ENCODE measurements at places on chromosomes 2 and 18. TPM values are rescaled to one million over a fixed set of nuclear protein-coding genes. Genes with fewer than 3 reads are reported as not detected.

DNA sequence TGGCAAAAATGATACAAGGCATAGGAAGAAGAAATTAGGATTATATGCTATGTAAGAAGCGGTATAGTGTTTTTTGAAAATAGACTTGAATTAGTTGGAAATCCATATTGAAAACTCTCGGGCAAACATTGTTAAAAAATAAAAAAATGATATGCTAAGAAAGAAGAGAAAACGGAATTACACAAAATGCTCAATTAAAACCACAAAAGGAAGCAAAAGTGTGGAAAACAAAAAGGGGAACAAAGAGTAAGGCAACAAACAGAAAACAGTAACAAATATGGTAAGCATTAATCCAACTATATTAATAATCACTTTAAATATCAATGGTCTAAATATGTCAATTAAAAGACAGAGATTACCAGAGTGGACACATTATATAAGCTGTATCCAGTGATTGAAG lies 58.4 kb downstream of the TXNL1 start:
- DNase-seq: no peak

DNA sequence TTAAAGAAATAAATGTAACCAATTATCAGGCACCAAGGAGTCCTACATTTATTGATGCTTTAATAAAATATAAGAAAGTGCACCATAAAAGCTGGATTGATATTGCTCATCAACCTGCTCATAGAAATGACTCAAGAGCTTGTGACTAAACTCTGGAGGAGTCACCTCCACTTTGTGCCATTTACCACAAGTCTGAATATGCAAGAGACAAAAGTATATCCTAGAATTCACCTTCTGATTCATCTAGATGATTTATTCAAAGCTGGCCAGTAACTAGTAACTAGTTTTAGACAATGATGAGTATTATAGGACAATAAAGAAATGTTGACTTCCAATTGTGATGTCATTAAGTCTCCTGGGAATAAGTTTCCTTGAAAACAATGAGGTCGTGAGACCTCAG lies 146.0 kb upstream of the SOX11 start:
- DNase-seq: no peak

DNA sequence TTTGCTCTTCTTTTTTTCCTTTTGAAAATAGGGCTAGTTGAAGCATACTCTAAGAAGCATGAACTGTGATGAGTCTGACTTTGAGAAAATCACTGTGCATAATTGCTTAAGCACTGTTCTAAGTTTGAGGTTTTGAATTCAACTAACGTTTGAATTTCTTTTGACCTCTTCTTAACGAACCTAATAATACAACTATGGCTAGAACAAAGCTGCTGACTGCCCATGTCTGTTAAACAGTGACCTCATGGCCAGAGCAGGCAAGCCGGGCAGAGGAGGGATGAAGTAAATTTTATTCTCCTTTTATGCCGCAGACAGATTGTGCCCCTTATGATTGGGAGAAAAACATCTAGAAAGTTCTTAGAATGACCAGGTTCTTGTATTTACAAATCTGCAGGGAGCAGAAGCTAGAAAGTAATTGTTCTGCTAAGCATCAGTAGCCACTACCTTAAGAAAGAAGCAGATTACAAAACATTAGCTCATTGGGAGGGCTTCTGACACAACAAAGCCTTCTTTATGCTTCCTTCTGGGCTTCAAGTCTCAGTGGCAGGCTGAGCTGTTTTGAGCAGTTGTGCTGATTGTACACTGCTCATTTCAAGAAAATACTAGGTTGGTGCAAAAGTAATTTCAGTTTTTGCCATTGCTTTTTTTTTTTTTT lies 97.8 kb upstream of the RASGRP3 start:
- no peak for DNase-seq

SH3RF3 gene
- total RNA-seq: 4.8 TPM

ABCB11 gene
- total RNA-seq: not detected

MAP4K4 gene
- total RNA-seq: 112 TPM
